Activated naive CD4-positive, alpha-beta T cell treated with anti-CD3 and anti-CD28 coated beads, Interleukin-2, amount 50 U/mL, for 16 hours (primary cell): ENCODE measurements at places on chromosomes 11 and 22.

DNA sequence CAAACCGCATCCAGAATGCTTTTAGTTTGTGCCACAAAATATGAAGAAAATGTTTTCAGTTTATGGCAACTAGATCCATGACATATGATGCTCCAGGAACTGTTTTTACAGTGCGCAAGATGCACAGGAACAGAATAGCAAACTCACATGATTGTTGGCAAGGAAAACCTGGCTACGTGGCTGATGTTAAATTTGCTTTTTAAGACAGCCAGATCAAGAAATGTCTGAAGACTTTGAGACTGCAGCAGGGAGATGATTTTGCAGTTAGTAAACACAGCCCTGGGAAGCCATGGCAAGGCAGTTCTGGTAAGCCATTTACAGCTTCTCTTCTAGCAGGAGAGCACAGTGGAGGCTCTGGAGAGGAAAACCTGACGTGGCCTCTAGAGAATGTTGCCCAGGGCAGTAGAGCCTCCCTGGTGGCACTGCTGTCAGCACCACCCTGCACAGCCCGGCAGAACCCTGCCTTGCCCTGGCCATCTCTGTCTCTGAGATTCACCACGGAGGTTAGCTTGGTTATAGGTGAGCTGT lies 69.8 kb upstream of the TNRC6B start:
- peak; percentile 15 for DNase-seq

DNA sequence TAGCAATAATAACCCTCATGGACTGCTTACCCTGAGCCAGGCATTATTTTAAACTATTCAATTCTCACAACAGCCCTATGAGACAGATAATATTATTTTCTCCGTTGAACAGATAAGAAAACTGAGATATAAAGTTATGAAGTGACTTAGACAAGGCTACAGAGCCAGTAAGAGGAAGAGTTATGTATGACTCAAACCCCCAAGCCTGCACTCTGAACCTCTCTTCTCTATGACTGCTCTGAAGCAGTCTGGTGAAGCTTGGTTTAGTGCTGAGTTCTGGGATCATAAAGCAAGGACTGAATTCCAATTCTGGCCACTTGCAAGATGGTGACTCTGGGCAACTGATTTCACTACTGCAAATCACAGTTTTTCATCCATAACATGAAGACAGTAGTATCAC lies 34.5 kb downstream of the TNKS1BP1 start:
- DNase-seq = no peak

- no peak for DNase-seq
Observed at GRCh38 chr11:112478806-112479205, 218.1 kb upstream of the PLET1 start.

GRCh38 chr11:117551761-117552343 lies 224.2 kb downstream of the CEP164 start:
- no peak for DNase-seq

DNA sequence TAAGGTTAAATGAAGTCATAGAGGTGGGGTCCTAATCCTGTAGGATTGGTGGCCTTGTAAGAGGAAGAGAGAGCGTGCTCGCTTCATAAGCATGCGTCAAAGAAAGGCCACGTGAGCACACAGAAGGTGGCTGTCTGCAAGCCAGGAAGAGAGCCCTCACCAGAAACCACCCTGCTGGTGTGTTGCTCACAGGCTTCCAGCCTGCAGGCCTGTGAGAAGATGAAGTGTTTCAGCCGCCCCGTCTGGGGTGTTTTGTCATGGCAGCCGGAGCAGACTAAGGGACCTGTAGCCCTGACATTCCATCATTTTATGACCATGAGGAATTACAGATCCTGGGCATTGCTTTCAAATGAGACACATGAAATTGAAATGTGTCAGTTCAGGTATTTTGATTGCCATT lies 32.4 kb downstream of the AP2A2 start:
- no peak for DNase-seq

GRCh38 chr11:101482556-101483124 lies 101.2 kb downstream of the TRPC6 start:
- DNase-seq = no peak

- no peak for DNase-seq
Observed at GRCh38 chr22:43819421-43819921, 7.4 kb upstream of the EFCAB6 start.
